GM04504 (cell line): ENCODE measurements at places on chromosomes 6 and 20.
A peak's percentile ranks its signal among the peaks of the same experiment; 100 is the strongest.

- DNase-seq = no peak
These were observed 74.1 kb upstream of the SALL4 start for GRCh38 chr20:51876313-51876940.

- no peak for DNase-seq
These were observed 296.1 kb downstream of the DHX35 start for GRCh38 chr20:39258253-39258652.

GRCh38 chr6:25027221-25027916, 91.6 kb upstream of the RIPOR2 start:
- DNase-seq = no peak

GRCh38 chr6:54156650-54157250, 45.5 kb downstream of the MLIP start:
- DNase-seq = no peak

GRCh38 chr6:142702501-142703460, 242.2 kb downstream of the HIVEP2 start:
- DNase-seq = no peak

DNA sequence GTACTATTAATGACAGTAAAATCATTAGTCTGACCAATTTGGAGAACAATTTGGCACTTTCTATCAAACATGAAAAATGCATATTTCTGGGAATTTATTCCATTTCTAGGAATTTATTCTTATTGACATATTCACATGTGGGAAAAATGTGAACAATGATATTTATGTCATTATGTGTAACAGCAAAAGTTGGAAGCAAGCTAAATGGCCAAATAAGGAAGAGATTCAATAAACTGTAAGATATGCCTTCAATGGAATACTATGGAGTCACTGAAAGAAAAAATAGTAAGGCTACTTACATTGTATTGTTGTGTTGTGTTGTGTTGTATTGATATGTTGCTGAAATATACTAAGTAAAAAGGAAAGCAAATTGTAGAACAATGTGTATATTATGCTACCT, 100.5 kb upstream of the EDN1 start:
- DNase-seq = no peak

- DNase-seq = peak; percentile 44
These were observed 125.7 kb upstream of the RIPOR2 start for GRCh38 chr6:25061289-25061936.

DNA sequence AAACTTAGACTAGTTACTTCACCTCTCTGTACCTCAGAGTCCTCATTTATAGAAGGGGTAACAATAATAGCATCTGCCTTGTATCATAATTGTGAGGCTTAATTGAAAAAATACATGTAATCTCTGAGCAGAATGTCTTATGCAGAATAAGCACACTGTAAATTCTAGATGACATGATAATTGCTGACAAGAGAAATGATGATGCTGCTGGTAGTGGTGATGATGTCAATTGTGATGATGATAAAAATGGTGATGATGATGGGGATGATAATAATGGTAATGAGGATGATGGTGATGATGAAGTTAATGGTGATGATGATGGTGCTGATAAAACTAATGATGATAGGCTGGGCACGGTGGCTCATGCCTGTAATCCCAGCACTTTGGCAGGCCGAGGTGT, 346.1 kb upstream of the CDH4 start:
- no peak for DNase-seq

- DNase-seq = no peak
These were observed 28.8 kb upstream of the IL17A start for GRCh38 chr6:52157301-52157941.

- DNase-seq = no peak
These were observed 162.1 kb downstream of the MTFR2 start for GRCh38 chr6:136087986-136088385.

DNA sequence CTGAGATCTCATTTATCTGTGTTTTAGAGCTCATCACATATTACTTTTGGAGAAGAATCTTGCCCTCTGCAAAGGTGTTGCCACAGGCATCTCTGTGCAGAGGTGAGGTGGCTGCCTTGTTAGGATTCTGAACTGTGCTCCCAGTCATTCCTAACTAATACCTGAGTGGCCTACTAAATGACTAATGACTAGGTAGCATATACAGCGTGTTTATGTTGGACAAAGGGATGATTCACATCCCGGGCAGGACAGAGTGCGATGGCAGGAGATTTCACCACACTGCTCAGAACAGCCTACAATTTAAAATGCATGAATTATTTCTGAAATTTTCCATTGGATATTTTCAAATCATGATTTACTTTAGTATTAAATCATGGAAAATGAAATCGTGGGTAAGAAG, 23.1 kb upstream of the CGA start:
- no peak for DNase-seq

GRCh38 chr20:48286601-48287000, 501.3 kb upstream of the SULF2 start:
- DNase-seq = no peak

GRCh38 chr6:137804637-137805036, 62.4 kb upstream of the TNFAIP3 start:
- DNase-seq = no peak

DNA sequence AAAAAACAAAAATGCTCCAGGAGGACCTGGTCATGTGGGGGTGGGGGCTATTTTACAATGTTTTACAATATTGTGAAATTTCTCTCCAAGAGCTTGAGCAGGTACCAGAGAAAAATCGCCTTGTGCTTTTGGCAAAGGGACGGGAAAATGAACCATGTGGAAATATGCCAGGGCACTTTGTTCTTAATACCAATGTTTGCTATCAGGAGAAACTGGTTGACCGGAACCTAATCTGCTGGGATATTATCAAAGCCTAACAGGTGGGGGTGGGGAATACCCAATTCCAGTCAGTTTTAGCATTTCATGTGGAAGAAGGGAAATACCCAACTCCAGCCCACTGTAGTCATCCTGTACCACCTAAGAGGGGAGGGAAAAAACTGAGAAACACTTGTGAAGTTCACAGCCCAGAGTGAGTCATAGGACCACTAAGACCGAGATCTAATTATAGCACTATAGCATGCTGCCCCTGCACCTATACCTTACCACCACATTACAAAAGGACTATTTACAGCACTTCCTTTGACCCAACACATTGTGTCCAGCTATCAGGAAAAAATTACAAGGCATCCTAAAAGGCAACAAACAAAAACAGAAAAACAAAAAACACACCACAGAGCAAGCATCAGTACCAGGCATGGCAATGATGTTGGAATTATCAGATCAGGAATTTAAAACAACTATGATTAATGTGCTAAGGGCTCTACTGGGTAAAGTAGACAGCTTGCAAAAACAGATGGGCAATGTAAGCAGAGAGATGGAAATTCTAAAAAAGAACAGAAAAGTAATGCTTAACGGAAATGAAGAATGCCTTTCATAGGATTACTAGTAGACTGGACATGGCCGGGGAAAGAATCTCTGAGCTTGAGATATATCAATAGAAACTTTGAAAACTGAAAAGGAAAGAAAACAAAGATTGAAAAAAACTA, 84.1 kb upstream of the POPDC3 start:
- DNase-seq = no peak

DNA sequence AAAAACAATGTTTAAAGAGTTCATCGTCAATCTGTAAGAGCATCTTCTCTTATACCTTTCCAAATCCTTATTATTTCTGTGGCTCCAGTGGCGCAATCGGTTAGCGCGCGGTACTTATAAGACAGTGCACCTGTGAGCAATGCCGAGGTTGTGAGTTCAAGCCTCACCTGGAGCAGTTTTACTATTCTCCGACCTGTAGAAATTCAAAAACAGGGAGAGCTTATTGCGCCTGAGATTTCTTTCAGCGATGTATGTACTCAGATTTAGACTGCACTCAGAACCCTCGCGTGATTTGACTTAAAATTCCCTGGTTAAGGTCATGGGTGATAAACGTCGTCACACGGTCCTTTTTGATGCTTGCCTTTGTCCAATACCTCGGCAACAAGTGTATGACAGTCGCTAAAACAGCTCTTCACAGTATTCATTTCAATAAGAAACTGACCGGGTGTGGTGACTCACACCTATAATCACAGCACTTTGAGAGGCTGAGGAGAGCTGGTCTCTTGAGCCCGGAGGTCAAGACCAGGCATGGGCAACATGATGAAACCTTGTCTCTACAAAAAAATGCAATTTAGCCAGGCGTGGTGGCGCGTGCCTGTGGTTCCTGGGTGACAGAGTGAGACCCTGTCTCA, 11.9 kb downstream of the GPX5 start:
- no peak for DNase-seq
